ENCODE measurements at places on chromosomes 12 and 14.

GRCh38 chr14:55136885-55137786 lies 8.1 kb downstream of the LGALS3 start:
- DNase-seq = no peak

GRCh38 chr12:132454193-132454932 lies 35.6 kb upstream of the FBRSL1 start:
- no peak for DNase-seq

DNA sequence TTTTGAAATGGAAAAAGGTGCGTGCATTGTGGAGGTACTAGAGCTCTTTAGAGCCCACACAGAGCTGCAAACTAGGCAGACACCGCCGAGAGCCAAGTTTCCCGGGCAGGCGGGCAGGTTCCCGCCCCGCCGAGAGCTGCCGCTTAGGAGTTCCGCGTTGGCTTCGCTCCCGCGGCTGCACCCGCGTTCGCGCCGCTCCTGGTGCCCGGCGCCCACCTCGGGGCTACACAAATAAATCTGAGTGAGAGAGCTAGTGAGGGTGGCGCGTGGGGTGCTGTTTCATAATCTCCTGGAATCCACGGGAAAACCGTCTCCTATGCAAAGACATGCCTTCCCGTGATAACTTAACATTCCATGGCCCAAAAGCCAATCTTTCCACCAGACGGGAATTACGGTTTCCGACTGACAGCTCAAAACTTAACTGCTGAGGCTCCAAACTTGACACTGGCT lies 645 bp downstream of the KITLG start:
- peak; percentile 55 for DNase-seq

DNA sequence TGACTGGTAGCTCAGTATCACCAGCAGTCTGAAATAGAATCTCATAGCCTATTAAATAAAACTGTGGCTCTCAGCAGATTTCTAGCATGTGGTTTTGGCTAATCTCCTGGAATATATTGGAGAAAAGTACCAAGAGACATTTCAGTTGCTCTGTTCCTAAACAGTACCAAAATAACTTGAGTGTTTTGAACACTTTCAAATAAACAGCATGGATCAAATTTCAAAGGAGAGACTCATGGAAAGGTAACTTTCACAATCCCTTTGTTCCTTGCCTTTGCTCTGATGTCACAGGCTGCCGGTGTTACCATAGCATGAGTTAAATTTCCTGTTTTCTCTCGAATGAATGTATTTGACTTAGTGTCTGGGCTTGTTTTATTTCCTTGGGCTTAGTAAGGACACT lies 3.4 kb downstream of the ARG2 start:
- no peak for DNase-seq

DNA sequence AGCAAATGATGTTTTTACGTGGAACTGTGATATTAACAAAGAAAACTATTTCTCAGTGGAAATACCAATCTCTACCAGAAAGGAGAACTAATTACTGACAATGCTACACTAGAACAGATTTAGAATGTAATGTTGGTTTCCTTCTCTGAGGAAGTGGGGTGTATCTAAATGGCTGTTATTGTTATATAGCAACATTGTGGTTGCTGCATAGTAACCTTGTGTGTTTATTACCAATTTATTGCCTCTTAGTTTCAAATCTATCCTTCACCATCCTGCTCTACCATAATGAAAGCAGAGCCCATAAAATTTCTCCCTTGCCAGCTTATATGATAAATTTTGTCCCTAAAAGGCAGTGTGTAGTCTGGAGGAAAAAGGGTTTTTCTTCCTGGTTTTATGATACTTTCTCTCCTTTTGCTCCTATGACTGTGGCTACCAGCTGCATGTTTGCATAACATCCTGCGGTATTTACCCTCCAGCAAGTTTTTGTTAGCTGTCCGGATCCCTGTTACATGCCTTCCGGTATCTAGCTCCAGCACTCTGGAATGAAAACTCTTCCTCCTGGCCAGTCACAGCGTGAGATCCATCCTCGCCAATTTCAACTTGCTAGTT lies 5.7 kb upstream of the KLRK1 start:
- no peak for DNase-seq

- DNase-seq = no peak
Measured at GRCh38 chr14:54189748-54190354, 207.0 kb upstream of the CDKN3 start.

DNA sequence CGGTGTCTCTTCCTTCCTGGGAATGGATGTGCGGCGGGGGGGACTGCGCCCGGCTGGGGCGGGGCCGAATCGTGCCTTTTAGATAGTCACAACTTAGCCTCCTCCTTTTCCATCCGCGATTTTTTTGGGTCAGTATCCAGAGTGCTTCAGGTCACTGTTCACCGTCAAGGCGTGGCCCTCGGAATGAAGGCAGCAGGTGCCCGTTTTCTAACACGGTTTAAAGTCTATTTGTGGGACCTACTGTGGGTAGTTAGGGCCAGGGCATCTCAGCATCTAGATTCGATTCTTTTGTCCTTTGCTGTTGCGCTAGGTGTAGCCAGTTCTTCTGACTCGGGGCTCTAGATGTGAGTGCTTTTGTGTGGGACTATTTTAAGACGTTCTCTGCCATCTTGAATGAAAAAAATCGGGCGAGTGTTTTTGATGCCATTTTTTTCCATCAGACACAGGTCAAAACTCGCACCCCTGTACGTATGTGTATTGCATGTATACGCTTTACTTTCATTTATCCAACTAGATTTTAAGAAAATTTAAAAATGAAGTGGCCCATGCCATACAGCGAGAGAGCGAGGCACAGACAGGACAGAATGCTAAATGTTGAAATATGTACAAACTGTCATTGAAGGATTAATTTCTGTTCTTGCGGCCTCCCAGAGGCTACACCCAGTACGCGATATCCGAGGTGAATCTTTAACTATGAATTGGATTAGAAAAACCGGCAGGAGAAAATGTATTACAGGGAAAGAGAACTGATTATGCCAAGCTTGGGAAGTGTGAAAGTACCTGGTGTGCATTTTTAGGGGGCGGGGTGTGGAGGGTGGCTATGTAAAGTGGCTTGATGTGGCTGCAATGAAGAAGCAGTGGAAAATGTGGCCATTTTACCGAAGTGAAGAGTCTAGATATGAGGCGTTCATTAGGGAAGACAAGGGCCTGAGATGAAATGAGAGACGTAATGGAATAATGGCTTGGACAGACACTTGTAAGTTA lies 835 bp downstream of the VEZT start:
- peak; percentile 72 for DNase-seq

- DNase-seq = no peak
Measured at GRCh38 chr12:99004799-99005466, 359.8 kb downstream of the APAF1 start.

GRCh38 chr14:105398044-105398725 lies at the start of gene TEX22:
Gene TEX22 (plus strand): TSS chr14:105398538. CDS start chr14:105399341, 803 bp downstream.
- DNase-seq = peak; percentile 85

DNA sequence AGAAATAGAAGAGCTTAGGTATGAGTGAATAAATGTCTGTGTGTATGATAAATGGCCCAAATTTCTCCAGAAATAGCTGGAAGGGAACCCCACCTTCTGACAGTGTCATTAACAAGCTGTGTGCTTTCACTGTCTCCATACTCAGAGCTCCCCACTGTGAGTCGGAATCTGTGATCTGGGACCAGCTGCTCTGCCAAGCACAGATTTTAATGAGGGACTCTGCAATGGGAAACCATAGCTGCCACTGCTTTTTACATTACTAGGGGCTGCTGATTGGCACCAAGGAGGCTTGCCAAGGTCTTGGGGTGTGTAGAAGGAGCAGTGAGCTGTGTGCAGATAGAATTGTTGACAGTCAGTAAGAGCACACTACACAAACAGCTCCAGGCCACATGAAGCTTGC lies 244.2 kb upstream of the CCDC196 start:
- peak; percentile 15 for DNase-seq

GRCh38 chr14:83372271-83372670 lies 1838.6 kb upstream of the SEL1L start:
- DNase-seq = no peak

DNA sequence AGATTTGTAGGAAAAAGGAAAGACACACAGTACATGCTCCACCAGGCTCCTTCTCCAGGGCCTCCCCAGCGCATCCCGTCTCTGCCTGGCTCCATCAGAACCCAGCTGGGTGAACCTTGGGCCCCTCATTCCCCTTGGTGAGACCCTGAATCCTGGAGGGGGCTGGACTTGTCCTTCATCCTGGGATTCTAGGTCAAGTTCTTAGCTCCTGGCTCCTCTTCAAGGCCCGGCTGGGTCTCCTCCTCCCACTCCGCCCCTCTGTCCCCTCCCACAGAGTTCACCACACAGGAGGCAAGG lies 49.2 kb downstream of the PSMA6 start:
- DNase-seq = no peak

DNA sequence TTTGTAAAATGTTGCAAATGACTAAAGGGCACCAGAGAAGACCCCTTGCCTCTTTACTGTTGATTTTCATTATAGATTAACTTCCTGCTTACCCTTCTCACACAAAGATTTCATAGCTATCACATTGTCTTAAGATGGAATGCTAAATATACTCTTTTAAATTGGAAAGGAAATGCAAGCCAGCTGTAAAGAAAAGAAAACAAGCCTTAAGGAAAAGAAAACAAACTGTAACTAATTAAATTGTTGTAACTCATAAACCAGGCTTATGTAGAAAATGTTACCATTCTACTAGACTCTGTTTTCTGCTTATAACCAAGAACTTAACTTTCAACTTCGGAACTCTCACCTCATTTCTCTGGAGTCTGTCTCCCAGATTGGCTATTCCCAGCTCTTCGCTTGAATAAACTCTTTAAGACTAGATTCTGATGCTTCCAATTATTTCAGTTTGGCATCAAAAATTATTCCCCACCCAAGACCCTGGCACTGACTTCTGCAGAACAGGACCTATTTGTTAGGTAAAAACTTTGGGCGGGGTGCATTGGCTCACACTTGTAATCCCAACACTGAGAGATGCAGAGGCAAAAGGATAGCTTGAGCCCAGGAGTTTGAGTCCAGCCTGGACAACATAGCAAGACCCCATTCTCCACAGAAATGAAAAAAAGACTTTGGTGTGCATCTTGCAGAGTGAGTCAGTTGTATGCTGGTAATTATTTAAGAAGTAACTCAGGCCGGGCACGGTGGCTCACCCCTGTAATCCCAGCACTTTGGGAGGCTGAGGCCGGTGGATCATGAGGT lies 36.6 kb upstream of the CIT start:
- DNase-seq = no peak

GRCh38 chr14:36591482-36591881 lies 9.1 kb upstream of the NKX2-8 start:
- no peak for DNase-seq

DNA sequence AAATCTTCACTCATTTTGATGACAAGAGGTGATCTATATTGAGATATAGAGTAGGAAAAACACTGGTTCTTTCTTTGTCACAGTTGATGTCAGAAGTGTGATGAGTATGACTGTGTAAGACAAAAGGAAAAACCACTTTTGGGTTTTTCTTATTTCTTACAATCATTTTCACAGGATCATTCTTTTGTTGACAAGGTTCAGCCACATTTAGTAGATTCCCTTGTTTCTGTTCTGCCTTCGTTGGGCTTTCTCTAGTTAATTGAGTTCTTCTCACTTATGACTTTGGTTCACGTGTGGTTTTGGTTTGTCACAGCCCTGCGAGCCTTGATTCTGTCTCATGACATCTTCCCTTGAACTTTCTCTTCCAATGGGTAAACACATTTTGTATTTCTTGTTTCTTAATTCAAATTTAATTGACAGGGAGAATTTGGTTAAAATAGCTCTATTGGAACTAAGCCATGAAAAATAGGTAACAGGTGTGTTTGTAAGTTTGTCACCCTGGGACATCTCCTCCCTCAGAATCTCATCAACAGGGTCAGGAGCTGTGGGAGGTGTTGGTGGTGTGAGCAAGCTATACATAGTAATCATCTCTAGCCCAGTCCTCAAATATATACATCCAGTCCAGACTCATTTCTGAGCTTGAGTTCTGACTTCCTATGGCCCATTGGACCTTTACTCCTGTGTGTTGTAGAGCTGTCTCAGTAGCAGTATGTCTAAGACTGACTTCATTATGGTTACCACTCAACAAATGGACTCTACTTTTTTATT lies 255.3 kb downstream of the BMP4 start:
- DNase-seq = no peak

DNA sequence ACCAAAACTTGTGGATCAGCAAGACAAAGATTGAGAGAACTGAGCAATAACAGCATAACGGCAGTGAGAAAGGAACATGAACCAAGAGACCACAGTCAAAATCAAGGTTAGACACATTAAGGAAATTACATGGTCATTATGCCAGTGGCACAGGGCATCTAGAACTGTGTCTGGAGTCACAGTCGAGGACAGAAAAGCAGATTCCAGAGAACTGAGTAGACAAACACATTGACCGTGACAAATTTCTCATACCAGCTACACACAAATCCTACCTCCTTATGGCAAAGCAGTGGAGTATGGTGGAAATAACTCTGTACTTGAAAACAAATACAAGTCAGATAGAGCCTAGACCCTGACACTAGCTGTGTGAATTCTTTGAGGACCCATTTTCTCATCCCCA lies 367.3 kb downstream of the DUSP6 start:
- no peak for DNase-seq

DNA sequence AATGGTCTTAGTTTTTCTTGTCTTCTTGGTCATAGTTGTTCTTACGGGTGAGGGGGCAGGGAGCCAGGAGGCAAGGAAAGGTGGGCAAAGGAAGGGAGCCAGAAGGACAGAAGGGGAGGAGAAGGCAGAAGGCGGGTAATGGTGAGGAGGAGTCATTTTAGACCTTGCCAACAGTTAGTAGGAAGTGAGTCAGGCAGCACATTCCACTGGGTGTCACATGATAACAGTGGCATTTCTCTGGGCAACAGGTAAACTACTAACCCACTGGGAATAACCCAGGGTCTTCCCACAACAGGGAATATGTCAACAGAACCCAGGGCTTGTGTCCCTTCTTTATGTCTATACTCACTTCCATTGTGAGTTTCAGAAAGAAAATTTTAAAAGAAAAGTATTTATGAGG lies 127.6 kb downstream of the SLC8A3 start:
- no peak for DNase-seq

DNA sequence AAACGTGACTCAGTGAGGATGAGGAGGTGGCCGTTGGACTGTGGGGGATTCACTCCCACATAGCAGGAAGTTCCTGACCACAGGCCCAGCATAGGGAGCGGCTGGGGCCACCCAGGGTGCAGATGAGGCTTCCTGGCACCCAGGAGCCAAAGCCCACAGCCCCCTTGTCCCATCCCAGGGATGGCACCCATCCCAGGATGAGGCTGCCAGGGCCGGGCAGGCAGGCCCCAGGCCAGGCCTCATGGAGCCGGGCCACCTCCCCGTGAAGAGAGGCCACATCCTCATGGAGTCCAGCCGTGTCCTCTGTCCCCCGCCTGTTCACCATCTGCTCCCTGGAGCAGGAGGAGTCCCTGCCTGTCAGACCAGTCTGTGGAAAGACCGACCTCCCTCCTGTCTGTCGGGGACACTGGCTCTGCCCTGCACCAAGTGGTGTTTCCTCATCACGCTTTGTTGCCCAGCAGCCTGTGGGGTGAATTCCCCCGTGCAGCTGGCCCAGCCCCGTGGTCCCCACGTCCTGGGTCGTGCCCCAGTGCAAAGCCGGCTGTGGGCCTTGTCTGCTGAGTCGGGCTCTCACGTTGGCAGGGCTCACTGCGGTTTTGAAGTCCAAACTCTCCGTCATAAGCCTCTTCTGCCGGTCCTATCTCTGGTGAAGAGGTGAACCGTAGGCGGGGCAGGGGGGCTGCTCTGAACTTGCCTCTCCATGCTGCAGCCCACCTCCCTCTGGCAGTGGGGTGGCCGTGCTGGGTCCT lies 24.5 kb downstream of the MMP17 start:
- DNase-seq = no peak
